Stimulated activated CD8-positive, alpha-beta memory T cell treated with anti-CD3 and anti-CD28 coated beads, Interleukin-2, amount 100 ng/mL, for 1 hour (primary cell): ENCODE measurements at places on chromosomes 5 and 9.

DNA sequence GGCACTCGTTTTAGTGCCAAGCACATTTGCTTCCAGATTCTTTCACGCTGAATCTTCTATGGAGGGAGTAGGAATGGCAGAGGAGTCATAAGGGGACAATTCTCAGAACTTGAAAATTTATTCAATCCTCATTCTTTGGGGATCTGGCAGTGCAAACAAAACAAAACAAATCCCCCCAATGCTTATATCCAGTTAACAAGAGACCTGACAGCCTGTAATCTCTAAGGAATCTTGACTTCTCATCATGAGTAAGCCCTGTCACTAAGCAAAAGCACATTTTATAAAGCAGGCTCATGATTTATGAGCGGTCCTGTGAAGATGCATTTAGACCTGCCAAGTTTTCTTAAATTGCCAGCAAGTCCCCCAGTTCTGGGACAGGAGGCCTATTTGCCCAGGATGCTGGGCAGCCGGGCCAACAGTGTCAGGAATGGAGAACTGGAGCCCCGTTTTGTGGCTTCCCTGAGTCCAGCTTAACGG lies 513.9 kb downstream of the CTNND2 start:
- no peak for DNase-seq

- DNase-seq, result no peak
Observed at GRCh38 chr9:81598123-81598497, 91.2 kb downstream of the TLE1 start.

DNA sequence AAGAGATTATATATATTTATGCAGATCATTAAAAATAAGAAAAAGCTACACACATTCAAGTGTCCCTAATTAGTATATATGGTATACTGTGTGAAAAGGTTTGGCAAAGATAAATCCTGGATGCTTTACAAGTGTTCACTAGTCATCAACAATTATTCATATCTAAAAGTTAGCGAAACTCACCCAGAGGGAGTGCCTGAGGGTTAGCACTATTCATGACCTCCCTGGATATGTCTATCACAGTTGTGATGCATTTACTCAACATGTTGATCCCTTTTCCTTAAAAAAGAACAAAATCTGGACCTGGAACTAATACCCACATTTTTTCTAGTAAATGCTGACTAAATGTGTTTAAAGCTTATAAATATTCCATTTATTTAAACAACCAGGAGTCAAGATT lies 273.0 kb upstream of the SMC2 start:
- no peak for DNase-seq

- peak; percentile 63 for DNase-seq
Observed at GRCh38 chr9:131762356-131762932, 22.6 kb upstream of the RAPGEF1 start.

GRCh38 chr5:107223066-107223465 lies 447.7 kb downstream of the EFNA5 start:
- DNase-seq, result no peak

DNA sequence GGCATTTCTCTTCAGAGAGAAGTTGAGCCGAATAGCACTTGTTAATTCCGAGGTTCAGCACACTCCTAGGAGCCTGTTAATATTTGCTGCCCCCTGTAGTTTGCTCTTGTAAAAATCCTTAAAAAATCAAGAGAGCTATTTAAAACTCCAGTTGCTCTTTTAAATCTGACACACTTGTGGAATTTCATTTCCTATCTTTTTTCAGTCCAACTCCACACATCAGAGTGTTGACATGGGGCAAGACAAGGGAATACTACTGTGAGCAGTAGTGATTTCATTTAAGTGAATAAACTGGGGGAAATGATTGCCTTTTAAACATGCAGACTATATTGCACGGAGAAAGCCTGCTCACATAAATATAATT lies 1096.3 kb upstream of the DMAC1 start:
- no peak for DNase-seq

DNA sequence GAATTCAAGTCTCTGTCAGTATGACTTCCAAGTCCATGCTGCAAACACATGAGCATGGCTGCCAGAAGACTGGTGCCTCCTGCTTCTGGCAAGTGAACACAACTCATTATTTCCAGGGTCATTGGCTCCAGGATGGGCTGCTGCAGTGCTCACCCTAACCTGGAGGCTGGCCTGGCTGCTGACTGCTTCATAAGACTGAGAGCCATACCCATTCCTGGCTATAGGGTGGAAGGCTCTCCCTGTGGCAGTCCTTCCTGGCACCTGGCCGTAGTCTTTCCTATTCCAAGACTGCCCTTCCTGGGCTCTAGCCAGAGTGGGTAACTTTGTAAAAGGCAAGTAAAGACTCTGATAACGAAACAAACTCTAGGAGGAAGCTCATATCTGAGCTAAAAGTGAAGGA lies 51.2 kb downstream of the CXXC5 start:
- no peak for DNase-seq

- DNase-seq, result peak; percentile 4
Observed at GRCh38 chr9:21096172-21096900, 18.6 kb upstream of the IFNB1 start.

- no peak for DNase-seq
Observed at GRCh38 chr5:65203746-65204145, 278.0 kb downstream of the ADAMTS6 start.

GRCh38 chr5:36875790-36876298 lies 725 bp upstream of the NIPBL start:
- peak; percentile 56 for DNase-seq

DNA sequence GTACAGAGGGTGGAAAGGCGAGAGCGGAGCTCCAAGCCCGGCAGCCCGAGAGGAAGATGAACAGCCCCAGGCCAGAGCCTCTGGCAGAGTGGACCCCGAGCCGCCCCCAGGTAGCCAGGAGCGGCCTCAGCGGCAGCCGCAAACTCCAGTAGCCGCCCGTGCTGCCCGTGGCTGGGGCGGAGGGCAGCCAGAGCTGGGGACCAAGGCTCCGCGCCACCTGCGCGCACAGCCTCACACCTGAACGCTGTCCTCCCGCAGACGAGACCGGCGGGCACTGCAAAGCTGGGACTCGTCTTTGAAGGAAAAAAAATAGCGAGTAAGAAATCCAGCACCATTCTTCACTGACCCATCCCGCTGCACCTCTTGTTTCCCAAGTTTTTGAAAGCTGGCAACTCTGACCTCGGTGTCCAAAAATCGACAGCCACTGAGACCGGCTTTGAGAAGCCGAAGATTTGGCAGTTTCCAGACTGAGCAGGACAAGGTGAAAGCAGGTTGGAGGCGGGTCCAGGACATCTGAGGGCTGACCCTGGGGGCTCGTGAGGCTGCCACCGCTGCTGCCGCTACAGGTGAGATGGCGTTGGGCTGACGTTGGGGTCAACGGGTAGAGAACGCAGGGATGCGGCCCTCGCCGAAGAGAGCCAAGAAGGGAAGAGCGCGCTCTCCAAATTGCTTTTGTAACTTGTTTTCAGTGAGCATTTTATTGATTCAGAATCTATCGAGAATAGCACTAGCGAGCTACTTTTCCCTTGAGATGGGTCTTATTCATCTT lies at the start of gene PTGER4:
Gene PTGER4 (plus strand): TSS at position 3 of the 769 bp plus-strand sequence. CDS start 1,079 bp downstream, outside the sequence.
- DNase-seq, result no peak

GRCh38 chr5:73921741-73922140 lies 295.7 kb downstream of the ARHGEF28 start:
- DNase-seq, result no peak
